Astrocyte (in vitro differentiated cells and primary cell): ENCODE measurements at places on chromosomes 12 and 14.
A peak's percentile ranks its signal among the peaks of the same experiment; 100 is the strongest.

GRCh38 chr12:131413006-131413405 lies 297.9 kb upstream of the SFSWAP start:
- no peak for DNase-seq

DNA sequence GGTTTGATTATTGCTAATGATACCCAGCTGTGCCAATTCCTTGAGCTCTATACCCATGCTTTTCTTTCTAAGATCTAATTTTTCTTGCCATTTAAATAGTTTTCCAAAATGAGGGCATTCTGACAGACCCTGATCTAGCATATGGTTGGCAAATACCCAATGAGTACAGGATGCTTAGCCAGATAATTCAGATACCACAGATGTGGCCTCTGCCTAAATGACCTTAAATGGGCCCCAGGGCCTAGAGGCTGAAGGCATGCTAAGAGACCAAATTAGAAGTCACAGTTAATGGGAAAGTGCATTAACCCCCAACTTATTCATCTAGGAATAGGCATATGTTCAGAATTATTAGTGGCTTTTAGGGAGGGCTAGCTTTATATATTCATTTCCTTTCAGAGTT lies 122.3 kb upstream of the CNOT2 start:
- no peak for DNase-seq

DNA sequence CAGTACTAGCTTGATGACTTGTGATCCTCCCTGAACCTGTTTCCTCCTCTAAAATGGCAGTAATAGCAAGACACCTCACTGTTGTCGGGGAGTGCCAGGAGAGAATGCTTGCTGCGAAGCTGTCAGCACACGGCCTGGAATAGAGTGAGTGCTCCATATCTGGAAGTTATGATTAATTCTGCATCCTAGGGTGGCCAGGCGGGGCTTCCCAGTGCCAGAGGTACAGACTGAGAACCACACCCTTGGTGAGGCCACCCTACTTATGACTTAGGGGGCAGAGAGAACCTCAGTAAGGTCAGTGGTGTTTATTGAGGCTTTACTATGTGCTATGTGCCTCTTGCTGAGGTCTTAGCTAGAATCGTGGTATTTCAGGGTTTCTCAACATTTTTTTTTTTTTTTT lies 20.1 kb downstream of the MORN3 start:
- no peak for DNase-seq

DNA sequence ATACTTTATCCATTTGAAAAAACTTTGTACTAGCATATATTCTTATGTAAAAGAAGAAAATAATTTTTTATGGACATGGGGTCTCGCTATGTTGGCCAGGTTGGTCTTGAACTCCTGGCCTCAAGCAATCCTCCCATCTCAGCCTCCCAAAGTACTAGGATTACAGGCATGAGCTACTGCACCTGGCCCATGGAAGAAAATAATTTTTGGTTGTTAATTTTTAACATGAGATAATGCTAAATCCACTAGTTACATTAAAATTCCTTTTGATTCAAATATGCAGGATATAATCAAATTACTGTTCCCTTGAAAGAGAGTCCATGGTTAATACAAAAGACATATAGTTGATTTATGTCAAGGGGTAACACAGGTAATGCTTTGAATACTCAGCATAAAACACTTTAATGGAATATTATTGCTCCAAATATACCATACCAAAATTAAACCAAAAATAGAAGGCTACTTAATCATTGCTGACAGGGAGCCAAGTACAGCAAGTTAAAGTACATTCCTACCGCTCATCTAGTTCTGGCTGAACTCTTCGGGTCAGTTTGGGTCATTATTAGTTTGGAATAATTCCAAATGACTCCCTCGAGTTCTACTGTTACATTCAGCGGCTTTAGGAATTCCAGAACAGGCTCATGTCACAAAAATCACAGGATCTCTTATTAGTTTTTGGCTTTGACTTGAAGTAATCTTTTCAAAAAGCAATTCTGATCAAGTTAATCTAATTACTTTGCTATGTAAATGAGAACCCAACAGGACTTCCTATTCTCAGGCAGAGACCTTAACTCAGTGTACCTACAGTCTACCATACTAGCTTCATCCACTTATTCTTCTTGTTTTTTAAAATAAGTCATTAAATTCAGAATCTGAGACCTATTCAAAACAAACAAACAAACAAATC lies 6.1 kb downstream of the SOS2 start:
- peak; percentile 88 for DNase-seq

DNA sequence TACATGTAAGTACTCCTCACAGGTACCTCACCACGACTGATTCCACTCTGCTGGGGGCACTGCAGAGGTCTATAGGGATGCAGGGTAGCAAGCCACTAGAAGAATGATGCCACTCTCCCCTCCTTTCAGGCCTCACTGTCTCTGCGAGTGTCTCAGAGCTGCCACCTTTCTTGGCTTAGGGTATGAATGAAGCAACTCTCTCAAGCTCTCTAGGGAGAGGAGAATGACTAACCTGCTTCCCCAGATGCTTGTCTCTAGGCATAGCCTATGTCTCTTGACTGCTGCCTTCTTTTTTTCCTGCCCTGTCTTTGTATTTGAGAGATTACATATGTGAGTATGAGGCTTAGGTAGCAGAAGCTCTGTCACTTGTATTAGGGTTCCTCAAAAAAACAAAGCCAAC lies 566.5 kb upstream of the ATP2B1 start:
- no peak for DNase-seq

GRCh38 chr12:65495233-65495632 lies 216.8 kb downstream of the MSRB3 start:
- DNase-seq = peak; percentile 87

DNA sequence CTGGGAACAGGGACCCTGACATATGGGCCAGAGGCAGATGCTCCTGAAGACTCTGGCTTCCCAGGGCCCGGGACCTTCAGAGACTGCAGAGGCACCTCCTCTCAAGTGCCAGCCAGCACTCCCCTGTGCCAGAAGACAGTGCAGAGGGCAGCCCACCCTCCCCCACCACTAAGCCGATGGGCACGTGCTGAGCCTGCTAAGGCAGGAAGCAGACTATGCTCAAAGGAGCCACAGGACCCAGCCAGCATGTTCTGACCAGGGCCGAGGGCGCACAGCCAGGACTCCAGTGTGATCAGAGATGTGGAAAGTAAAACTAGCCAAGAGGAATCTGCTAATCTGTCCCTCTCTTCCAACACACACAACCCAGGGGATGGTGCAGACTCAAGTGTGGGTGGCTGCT lies 29.8 kb downstream of the DIO3 start:
- DNase-seq = no peak

DNA sequence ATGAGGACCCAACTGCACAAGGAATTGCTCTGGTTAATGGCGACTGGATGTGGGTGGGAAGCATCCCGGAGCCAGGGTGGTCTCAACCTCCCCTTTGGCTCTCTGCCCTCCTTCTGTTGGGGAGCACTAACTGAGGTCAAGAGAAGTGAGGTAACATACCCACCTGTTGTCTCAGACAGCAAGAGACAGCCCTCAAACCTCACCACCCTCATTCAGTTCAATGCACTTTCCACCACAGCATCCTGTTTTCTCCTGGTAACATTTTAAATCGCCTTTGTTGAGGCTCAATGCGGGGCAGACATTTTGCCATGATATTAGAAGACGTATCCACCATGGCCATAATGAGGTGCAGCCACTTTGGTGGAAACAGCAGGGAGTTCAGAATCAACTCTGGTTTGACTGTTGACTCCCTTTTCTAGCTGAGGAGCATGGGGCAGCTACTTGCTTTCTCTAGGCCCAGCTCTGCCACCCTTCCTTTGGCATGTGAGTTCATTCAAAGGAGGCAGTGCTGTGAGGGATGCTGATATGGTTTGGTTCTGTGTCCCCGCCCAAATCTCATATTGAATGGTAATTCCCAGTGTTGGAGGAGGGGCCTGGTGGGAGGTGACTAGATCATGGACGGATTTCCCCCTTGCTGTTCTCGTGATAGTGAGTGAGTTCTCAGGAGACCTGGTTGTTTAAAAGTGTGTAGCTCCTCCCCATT lies 338.6 kb downstream of the PCNX1 start:
- no peak for DNase-seq

DNA sequence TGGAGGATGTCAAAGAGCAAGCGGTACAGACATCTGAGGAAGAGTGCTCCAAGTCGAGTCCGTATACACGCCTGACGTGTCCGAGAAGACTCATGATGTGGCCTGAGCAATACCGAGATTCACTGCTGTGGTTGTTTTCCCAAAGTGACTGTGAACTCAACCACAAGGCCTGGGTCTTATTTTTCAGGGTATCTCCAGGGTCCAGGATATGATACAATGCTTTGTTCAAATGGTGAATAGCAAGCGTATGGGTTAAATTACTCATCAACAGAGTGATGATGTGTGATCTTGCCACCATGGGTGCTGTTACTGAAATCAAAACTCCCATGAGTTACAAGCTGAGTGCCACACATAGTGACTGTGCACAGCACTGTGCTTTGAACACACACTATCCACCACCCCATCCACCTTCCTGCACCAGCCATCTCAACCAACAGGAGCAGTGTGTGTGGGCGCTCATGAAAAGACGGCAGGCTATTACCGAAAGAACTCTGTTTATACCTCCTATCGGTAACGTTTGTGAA lies 109.6 kb downstream of the BCAT1 start:
- DNase-seq = peak; percentile 78

DNA sequence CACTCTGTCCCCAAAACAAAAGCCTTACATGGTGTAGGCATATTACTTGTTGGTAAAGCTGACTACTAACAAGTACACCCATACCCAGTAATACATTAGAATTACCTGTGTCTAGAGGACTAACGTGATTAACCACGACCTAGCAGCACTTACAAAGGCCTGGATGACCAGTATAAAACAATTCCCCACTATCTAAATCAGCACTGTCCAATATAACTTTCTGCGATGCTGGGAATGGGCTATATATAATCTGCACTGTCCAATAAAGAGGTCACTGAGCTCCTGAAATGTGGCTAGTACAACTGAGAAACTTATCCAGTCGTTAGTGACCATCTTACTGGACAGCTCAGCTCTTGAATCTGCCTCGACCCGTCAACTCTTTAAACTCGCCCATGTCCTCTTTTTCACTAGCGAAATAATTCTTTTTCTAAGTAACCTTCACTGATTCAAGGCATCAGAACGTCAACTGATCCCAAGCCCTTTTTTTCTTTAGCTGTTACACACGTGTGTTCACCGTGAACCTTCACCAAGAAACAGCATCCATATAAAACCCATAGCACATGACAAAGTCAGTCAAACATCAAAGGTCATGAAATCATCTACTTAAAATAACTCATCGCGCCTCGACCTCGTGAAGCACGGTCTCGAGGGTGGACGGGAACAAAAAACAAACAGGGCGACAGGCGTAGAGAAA lies 905 bp upstream of the CIPC start:
- DNase-seq = peak; percentile 8

- peak; percentile 1 for DNase-seq
These were observed 405.8 kb downstream of the MED13L start for GRCh38 chr12:115871714-115872113.

GRCh38 chr12:27762757-27763156 lies 17.3 kb upstream of the KLHL42 start:
- no peak for DNase-seq

GRCh38 chr14:63605041-63605532 lies 36.6 kb downstream of the WDR89 start:
- no peak for DNase-seq

DNA sequence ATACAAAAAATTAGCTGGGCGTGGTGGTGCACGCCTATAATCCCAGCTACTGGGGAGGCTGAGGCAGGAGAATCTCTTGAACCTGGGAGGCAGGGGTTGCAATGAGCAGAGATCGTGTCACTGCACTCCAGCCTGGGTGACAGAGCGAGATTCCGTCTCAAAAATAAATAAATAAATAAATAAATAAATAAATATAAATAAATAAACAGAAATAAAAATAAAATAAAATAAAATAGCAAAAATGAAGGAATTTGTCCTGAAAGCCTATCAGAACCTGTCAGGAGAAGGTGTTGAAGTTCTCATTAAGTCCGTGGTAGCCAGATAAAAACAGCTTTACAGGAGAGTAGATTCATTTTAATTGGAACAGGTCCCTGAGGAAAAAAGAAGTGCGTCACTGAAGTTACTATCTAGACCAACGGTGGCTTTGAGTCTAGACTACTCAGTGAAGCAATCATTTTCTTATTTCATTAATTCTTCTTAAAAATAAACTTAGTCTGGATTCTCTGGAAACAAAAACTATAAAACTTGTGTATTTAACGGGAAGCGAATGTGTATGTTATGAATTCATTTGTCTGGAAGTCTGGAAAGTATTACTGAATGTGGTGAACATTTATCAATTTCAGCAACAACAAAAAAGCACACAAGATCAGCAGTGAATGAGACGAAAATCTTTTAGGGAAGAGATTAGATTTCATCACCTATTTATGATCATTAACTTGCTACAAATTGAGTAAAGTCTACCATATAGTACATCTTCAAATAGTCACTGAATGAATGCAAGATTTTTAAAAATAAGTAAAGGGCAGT lies 248.5 kb upstream of the PDE3A start:
- peak; percentile 14 for DNase-seq

DNA sequence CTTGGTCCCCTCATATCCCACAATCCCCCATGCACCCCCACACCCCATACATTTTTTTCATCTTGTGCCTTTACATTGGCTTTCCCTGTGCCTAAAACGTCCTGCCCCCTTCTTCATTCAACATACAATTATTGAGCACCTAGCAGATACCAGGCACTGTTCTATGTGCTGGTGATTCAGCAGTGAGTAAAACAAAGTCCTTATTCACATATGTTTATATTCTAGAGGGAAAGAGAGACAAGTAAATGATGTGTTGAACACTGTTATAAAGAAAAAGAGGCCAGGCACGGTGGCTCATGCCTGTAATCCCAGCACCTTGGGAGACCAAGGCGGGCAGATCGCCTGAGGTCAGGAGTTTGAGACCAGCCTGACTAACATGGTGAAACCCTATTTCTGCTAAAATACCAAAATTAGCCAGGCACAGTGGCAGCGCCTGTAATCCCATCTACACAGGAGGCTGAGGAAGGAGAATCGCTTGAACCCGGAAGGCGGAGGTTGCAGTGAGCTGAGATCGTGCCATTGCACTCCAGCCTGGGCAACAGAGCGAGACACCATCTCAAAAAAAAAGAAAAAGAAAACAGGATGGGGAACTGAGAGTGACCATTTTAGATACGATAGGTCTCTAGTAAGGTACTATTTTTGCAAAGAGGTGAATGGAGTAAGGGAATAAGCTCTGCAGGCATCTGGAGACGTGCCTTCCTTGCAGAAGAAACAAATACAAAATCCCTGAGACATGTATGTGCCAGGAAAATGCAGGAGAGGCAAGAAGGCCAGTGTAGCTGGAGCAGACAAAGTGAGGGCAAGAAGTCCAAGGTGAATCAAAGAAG lies 12.2 kb downstream of the SLC7A7 start:
- DNase-seq = no peak

- peak; percentile 80 for DNase-seq
These were observed 10.4 kb downstream of the ITPK1 start for GRCh38 chr14:93105362-93105761.
